Stimulated activated CD4-positive, alpha-beta T cell treated with anti-CD3 and anti-CD28 coated beads, Interleukin-4, amount 100 ng/mL, for 1 hour (primary cell): ENCODE measurements at places on chromosomes 1 and 21.

GRCh38 chr1:22641906-22642636 lies 1.4 kb upstream of the C1QC start:
- DNase-seq = peak; percentile 75

GRCh38 chr1:92481599-92481925 lies 5.2 kb downstream of the GFI1 start:
- DNase-seq = no peak

DNA sequence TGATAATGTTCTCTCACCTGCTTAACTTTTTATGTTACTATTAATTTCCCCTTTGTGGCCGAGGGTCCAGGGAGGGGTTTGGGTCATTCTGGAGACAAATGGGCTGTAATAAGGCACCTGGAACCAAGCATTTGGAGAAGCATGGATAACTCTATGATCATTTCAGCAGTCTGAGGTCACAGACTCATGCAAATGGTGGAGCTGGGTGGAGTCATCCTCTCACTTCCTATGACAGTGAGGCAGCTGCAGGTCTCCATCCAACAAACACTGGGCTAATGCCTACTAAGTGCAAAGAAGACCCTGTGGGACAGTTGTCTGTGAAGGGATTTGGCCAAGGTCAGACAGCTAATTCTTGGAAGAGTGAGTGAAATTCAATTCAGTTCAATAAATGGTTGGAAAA lies 28.8 kb upstream of the CAMTA1 start:
- no peak for DNase-seq

DNA sequence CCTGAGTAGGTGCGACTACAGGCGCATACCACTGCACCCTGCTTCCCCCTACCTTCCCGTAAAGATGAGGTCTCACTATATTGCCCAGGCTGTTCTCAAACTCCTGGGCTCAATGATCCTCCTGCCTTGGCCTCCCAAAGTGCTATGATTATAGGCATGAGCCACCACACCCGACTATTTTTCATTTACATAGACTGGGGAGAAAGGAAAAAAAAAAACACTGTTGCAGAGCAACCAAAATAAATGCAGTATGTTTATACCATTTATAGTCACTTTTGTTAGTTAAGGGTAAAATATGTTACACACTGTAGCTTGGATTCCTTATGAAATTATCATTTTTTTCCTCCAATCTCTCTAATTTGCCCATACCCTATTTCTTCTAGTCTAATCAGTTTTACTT lies 35.2 kb upstream of the RGS8 start:
- DNase-seq = no peak

GRCh38 chr1:53294567-53294966 lies 33.3 kb downstream of the LRP8 start:
- peak; percentile 54 for DNase-seq

- DNase-seq = no peak
Observed at GRCh38 chr1:222627232-222627631, 9.3 kb downstream of the MIA3 start.

- no peak for DNase-seq
Observed at GRCh38 chr1:147527941-147528936, 13.1 kb upstream of the BCL9 start.

DNA sequence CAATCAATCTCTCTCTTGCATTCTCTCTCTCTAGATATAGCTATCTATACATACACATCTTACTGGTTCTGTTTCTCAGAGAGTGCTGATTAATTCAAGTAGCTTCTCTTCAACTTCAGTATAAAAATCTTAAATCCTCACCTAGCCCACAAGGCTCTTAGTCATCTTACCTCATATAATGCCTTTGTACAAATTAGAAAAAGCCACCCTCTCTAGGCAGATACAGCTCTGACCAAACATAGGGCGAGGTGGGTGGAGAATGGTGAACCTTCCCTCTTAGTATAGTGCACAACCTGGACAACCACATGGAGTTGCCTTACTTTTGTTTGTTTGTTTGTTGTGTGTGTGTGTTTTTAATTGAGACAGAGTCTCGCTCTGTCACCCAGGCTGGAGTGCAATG lies 5.1 kb upstream of the INAVA start:
- DNase-seq = no peak

- no peak for DNase-seq
Observed at GRCh38 chr1:222187566-222188332, 360.2 kb downstream of the HHIPL2 start.

- peak; percentile 45 for DNase-seq
Observed at GRCh38 chr1:87151500-87152421, 176.9 kb upstream of the LMO4 start.

DNA sequence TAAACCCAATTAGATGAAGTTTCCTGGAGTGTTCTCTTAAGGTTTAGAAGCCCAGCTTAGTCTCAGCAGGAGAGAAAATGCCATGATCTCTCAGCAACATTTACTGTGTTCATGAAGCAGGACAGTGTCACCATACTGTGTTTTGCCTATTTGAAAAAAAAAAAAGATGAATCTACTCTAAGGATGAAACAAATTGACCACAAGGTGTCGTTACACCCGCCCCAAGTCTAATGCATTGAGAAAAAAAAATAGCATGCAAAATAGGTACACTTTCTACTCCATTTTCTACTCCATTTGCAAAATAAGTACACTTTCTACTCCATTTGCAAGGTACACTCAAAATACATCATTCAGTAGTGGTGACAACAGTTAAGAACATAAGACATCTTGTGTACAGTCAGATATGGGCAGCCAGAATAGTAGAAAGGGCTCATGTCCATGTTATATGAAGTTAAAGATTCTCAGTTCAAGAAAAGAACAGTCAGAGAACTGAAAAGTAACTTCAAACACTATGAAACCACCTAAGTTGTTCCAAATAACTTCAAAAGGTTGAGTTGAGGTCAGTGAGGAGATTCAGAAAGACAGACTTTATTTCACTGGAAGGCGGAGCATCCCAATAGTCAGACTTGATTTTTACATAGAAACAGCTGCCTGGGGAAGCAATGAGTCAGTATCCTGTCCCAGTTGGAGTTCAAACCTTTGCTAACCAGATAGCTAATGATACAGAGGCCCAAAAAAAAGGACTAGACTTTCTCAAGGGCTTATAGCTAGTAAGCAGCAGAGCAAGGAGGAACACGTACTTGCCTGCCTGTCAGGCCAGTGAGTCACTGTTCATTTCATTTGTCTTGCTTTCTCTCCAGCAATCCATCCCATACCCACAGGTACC lies 13.3 kb downstream of the PLPPR5 start:
- no peak for DNase-seq

GRCh38 chr1:238492271-238492670 lies 601.5 kb upstream of the ZP4 start:
- no peak for DNase-seq

GRCh38 chr1:229756666-229757065 lies 130.6 kb downstream of the URB2 start:
- DNase-seq = no peak

GRCh38 chr1:54922921-54923421 lies 36.0 kb upstream of the DHCR24 start:
- no peak for DNase-seq

GRCh38 chr1:174894117-174894762 lies 105.5 kb upstream of the CACYBP start:
- no peak for DNase-seq
